Hematopoietic multipotent progenitor cell (in vitro differentiated cells): ENCODE measurements at places on chromosomes 3 and 15.

GRCh38 chr3:107523289-107523538, 452 bp downstream of the BBX start:
- DNase-seq: no peak

DNA sequence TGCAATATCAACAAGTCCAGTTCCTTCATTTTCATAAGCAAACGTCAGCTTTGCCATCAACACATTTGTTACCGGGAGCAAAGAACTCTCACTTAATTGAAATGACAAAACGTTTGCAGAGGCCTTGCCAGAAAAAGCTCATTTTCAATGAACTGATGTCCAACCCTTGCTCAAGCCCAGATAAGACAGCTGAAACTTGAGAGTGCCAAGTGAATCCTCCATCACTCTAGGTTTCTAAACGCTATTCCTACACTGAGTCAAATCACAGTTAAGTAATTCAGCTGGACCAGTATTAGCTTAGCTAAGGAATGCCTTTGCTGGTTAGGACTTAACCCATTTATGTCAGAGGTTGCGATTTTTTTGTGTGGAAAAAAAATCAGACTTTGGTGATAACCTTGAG, 11.5 kb downstream of the CHSY1 start:
- no peak for DNase-seq

DNA sequence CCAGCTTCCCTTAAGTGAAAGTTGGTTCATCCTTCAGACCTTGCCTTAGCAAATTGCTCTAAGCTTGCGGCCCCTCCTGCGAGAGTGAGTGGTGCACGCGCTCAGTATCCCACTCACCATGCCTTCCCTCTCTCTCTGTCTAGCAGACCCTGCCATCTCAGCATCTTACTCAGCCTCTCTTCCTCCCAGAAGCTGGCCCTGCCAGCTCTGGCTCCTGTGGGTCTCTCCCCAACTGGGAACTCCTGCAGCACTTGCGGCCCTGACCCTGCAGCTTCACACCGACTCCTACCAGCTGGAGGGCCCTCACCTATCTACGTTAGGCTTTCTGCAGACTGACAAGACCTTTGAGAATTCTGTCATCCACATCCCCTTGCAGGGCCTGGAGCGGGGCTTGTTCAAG, 286.1 kb upstream of the TLE3 start:
- no peak for DNase-seq

DNA sequence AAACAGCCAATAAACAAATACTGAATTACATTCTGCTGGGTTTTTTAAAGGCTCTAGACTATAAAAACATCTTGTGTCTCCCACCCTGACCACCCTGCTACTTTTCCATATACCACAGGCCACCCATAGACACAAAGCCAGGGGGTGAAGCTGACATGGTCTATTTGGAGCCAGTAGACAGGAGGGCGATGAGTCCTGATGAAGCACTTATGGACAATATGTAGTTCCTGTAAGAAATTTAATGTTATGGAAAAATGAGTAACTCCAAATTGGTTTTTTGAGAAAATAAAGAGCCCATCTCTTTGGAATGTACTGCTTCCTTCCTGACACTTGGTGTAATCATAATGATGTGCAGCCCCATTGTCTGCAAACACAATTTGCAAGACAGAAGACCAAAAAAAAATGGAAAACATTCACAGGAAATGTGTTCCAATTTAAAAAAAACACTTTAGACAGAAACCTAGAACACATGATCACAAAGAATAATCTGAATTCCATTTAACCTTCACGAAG, 11.8 kb downstream of the SSR3 start:
- DNase-seq: no peak

GRCh38 chr15:66429117-66429516, 42.4 kb downstream of the MAP2K1 start:
- DNase-seq: no peak

- no peak for DNase-seq
Measured at GRCh38 chr15:50744601-50745000, 20.9 kb downstream of the SPPL2A start.

GRCh38 chr3:190596349-190597285, 82.7 kb downstream of the IL1RAP start:
- DNase-seq: no peak

GRCh38 chr3:58613236-58614132, 36.3 kb upstream of the FAM107A start:
- no peak for DNase-seq

- DNase-seq: no peak
Measured at GRCh38 chr3:33993631-33994030, 195.2 kb downstream of the PDCD6IP start.

- DNase-seq: no peak
Measured at GRCh38 chr15:72540606-72541237, 66.6 kb downstream of the ARIH1 start.

GRCh38 chr3:63232764-63233396, 45.2 kb upstream of the SYNPR start:
- no peak for DNase-seq

- no peak for DNase-seq
Measured at GRCh38 chr15:89446255-89446891, 50.0 kb downstream of the RHCG start.

GRCh38 chr15:67150023-67150860, 84.8 kb downstream of the SMAD3 start:
- no peak for DNase-seq

- DNase-seq: peak; percentile 47
Measured at GRCh38 chr15:78641102-78641748, at the start of gene CHRNB4. Gene CHRNB4, minus strand, starts transcription at chr15:78641210. Its CDS starts 77 bp downstream, at chr15:78641133.

DNA sequence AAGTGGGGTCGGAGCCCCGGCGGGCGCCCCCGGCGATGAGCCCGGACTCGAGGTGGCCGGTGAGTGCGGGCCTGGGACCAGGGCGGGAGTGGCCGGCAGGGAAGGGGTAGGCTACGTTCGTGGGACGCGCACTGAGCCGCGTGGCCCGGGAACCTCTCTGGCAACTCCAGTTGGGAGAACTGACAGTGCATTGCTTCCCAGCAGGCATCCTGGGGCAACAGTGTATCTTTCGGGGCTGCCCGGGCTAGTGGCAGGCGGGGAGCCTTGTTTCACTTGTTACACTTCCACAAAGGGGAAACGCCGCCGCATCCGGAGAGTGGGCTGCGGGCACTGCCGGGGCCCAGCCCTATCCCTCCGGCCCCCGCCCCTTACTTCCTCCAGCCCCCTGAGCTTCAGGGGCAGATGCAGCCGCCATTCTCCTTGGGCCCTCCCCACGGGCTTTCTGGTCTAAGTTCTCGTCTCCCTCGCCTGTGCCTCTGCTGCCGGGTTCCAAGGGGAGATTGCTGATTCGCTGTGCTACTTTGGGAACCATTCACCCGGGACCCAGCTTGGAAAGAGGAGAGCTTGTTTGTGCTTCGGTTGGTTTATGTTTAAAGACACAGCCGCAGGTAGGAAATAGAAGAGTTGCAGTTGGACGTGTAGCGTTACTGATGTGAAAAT, 675 bp downstream of the BRPF1 start:
- no peak for DNase-seq

GRCh38 chr3:10149226-10149625, 7.6 kb downstream of the VHL start:
- DNase-seq: no peak

GRCh38 chr3:124993466-124993865, 58.9 kb upstream of the MUC13 start:
- DNase-seq: no peak

- DNase-seq: no peak
Measured at GRCh38 chr3:143525408-143525807, 322.9 kb downstream of the SLC9A9 start.

DNA sequence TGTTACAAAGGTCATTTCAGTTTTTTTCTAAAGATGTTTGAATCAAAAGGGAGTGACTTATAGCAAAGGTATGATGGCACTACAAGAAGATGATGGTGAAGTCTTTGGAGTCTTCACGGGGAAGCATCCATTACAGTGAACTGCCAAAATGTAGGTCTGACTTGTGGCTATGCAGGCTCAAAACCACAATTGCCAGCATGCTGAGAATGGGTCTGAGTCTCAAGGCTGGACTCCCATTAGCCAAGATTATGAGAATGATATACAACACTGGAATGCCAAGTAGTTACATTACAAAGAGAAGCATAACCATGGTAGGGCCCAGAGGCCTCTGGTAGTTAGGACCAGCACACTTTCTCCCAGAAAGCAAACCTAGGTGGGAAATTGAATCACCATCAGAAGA, 194.2 kb downstream of the MTHFS start:
- DNase-seq: no peak

DNA sequence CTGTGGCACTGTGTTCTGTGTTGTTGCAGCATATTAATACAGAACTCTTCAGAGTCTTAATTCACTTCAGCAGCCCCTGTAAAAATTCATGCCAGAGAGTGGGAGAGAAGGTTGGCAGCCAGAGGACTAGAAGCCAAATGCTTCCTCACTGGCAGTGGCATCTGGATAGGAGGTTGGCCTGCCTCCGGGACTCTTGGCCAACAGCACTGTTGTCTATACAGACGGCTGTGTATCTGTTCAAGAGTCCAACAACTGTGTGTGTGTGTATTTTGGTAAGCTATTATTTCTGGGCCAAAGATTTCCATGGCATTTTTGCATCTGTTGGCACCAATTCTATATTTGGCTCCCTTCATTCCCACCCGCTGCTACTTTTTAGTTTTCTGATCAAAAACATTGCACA, 156.0 kb upstream of the SOX2 start:
- no peak for DNase-seq

DNA sequence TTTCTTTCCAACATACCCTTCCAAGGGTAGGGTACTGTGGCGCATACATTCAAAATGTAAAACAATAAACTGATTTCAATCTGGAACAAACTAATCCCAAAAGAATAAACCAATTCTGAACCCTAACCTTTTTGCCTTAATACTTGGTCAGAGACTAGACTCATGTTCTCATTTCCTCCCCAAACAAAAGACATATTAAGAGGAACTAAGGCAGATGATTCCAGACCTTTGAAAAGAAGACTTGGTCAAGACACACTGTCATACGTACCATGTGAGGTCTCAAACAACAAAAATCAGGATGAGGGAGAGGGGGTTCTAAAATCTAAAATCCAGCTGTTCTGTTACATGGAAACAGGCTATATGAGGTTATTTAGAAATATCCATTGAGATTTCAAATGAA, 102.1 kb downstream of the RFTN1 start:
- DNase-seq: no peak

DNA sequence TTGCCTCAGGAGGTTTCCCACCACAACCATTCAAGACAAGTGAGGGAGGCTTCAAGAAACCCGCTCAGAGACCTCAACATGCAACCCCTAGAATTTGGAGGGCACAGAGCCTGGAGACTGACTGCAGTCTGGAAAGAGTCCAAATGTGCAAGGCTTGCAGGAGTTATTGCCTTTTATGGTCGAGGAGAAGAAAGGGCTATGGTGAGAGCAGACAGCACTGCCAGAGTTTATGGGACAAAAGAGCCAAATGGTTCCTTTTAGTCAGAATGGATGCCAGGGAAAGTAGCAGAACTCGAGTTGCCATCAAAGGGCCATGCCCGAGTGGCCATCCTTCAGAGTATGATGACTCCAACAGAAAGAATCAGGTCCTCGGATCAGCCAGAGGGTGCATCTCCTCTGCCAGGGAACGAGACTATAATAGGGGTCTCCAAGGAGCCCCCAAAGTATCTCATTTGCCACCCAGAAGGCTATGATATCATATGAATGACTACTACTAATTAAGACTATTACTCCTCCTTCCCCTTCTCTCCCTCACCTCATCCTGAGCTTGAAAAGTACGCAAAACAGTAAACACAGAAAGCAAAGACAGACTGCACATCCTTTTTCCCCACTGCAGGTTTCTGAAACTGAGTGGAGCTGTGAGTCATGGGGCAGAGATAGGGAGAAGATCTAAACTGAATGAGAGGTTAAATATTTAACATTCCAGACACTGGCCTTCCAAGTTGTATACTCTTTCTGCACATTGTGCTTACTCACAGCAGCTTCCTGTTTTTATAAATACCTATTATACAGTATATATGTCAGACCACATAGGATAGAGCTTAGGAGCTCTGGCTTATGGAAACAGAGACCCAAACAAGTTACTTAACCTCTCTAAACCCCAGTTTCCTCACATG, 33.9 kb upstream of the TMCO5A start:
- no peak for DNase-seq

GRCh38 chr3:124552224-124552623, 178.0 kb upstream of the UMPS start:
- no peak for DNase-seq

DNA sequence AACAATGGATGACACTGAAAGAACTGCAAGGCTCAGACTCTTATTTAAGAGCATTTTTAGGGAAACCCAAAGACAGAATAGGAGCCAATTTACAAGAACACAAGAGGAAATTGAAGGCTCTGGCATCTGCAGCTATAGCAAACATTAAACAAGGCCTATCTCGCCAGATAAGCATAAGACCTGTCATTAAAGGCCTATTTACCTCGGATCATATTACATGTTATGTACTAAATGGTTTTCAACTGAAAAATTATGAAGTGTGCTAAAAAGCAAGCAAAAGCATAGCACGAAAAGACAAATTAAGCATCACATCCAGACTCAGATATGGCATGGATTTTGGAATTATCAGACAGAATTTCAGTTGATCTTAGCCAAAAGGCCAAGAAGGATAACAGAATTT, 617.1 kb downstream of the SQOR start:
- DNase-seq: no peak

DNA sequence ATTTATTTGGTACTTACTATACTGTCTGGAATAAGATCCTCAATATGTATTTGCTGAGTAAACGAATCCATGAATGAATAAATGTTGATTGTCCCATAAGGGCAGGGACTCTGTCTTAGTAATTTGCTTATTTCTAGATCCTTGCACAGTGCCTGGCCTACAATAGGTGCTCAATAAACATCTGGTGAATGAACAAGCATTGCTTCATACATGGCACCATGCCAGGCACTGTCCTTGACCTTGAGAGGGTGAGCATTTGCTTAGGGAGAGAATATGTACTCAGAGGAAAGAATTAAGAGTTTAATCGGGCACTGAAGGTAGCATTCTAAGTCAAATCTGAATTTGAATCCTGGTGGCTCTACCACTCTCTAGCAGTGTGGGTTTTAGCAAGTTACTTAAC, 282.1 kb downstream of the THSD4 start:
- DNase-seq: no peak

DNA sequence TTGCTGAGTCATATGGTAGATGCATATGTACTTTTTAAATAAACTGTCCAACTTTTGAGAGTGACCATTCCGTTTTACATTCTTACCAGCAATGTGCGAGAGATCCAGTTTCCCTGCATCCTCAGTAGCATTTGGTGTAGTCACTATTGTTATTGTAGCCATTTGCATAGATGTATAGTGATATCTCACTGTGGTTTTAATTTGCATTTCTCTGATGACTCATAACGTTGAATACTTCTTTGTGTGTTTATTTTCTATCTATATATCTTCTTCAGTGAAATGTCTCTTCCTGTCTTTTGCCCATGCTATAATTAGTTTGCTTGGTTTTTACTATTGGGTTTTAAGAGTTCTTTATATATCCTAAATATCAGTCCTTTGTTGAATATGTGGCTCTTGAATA, 255.7 kb upstream of the GRM7 start:
- no peak for DNase-seq
